ENCODE measurements at places on chromosomes 4 and X. TPM values are rescaled to one million over a fixed set of nuclear protein-coding genes. Genes with fewer than 3 reads are reported as not detected.

CXCL8 gene
- total RNA-seq = 33.0 TPM

CLIC2 gene
- total RNA-seq = 25.3 TPM

FOXR2 gene
- total RNA-seq = not detected

MAGEB10 gene
- not detected for total RNA-seq

GRCh38 chrX:10615931-10616774 lies 4.2 kb downstream of the MID1 start:
- no peak for DNase-seq

DNA sequence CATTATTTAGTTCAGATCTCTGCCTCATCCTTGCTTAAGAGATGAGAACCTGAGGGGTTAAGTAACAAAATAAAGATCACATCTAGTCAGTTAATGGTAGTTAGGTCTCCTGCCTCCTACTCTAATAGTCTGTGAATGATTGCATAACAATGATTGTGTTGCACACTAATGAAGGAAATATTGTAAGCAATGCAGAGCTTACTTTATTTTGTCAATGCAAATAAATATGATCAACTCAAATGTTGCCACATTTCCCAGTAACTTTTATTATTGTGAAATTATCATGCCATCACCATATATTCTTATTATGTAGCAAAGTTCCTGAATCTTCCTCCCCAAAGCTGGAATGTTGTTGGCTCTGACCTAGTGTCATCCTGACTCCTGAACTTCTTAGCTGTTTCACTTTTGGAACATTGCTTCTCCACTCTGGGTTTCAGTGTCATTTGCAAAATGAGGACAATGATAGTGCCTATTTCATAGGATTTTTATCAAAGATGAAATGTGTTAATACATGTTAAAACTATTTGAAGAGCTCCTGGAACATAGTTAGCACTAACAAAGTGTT lies 17.0 kb upstream of the GABRA4 start:
- no peak for DNase-seq

GRCh38 chrX:108064613-108065012 lies 19.7 kb downstream of the VSIG1 start:
- no peak for DNase-seq

DNA sequence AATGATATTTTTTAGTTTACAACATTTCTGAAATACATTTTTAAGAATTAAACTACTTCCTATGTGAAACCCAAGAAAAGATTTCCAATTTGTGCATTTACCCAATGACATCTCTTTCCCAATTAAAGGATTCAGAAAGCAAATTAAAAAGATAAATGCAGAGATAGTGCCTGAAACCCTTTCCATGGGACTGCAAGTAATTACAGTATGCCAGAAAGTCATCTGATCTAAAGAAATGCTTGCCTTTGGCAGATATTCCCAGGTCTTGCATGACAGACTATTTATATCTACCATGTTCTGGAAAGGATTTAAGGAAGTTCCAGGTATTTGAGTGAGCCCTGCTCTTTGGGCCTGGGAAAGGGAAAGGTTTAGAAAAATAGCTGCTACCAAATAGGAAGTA lies 41.6 kb upstream of the CXorf38 start:
- DNase-seq = no peak

Measured in sciatic nerve (tissue), 2 donors.